ENCODE measurements at places on chromosomes 1 and 21.

DNA sequence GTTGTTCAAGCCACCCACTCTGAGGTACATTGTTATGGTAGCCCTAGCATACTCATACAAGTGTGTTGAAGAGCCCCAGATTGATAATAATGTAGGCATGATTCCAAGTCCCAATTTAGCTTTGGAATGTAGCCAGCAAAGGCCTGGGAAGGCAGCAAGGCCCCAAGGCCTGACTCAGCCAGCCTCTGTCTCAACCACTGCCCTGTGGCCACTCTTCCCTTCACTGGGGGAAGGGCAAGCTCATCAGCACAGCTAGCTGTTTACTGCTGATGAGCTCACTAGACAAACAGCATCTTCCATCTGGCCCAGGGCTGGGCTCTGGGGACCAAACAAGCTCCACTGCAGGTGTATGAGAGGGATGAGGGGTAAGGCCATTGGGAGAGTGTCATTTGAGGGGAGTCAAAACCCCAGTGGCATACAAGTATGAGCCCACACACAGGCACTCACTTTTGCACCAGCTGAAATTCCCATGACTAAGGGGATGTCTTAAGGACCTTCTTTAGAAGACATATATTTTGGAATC, 2.2 kb upstream of the IRF6 start:
- no peak for DNase-seq

DNA sequence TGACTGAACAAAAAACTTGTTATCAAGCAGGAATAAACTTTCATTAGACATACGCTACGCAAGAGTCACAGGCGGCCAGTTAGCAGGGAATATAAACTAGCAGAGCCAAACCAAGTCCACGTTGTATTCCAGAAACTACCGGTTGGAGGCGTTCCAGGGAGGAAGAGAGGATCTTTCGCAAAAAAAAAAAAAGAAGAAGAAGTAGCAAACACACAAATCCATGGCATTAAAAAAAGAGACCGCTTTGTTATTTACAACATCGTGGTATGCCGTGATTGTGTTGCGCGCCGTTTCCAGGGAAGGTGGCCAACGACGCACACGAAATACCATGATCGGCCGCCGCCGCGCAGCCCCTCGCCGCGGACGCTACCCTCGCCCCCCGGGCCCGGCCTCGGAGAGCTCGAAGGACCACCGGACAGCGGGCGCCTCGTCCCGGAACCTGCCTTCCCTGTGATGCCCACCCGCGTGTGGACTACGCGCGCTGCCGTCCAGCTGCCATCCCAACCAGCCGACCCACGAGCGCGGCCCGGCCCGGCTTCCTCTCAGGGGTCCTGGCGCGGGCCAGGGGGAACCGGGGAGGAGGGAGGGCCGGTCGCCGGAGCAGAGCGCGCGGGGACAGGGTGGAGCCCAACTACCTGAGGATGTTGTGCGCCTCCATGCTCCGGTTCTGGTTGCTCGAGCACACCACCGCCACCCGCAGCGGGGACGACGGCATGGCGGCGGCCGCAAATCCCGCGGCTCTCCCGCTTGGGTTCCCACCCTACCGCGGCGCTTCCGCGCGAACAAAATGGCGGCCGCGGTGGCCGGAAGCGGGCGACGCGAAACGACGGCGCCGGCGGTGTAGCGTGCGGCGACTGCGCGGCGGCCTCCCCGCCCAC, 581 bp downstream of the SSU72 start:
- DNase-seq: peak; percentile 39

DNA sequence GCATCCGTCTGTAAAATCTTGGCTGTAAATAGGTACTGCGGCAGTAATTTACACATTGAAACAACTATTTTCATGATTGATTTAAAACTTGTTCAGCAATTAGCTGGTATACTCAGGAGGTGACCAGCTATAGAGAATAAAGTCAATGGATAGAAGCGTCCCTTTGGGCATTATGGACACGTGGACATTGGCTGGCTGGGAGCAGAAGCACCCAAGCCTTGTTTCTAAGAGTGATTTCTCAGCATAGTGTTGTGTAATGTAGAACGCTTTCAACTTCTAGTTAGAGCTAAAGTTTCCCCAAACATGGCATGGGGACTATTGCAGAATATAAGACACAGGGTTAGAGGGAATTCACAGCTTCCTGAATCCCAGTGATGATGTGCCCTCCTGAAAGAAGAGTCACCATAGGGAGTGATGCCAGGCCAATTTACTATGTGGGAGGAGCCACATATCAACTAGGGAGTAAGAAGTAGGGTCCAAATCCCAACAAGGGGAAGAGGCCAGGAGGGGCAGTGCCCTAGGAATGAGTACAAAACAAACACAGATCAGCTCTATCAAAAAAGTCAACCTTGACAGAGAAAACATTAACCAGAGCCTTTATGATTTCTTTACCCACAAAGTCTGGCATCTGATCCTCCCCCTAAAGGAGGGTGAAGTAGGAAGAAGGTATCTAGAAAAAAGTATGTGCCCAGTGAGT, 92.7 kb downstream of the SUSD4 start:
- DNase-seq: no peak

DNA sequence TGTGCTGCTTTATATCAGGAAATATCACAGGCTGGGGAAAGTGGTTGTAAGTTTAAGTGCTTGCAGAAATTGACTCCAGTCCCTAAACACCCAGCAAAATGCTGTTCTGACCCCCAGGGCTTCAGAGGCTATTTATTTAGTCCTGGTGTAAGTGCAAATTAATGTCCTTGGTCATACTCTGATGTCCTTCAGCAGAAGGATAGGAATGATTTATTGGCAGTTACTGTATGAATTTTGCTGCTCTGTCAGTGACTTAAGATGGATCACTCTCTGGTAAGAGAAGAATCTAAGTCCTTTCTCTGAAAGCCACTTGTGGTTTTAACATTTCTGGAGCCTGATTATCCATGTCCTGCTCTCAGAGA, 21.9 kb downstream of the FAM20B start:
- no peak for DNase-seq

DNA sequence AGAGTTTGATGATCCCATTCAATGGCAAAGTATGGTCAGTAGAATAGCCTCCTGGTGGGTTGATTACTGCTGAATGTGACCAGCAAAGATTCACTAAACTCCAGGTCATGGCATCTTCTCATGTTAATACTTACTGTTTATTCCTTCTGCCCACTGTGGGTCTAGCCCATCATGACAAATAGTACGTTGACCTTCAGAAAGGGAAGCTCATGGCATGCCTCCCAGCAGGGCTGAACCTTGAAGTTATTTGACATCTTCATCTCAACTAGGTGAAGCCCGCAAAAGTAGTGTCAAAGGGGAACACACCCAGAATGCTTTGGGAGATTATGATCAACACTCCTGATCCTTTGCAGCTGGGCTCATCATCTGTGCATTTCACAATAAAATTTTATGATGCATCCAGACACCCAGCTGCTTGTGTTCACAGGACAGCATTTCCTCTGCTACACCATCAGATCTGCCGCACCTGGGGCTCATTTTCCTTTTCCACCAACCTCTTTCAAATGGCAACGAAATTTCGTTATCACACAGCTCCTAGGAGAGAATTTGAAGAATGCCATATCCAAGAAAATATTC, 49.6 kb downstream of the HLX start:
- DNase-seq: no peak

- no peak for DNase-seq
Measured at GRCh38 chr1:163544441-163544840, 222.7 kb downstream of the NUF2 start.
